Fibroblast of upper back skin (primary cell): ENCODE measurements at places on chromosomes 7 and 10.
A peak's percentile ranks its signal among the peaks of the same experiment; 100 is the strongest.

DNA sequence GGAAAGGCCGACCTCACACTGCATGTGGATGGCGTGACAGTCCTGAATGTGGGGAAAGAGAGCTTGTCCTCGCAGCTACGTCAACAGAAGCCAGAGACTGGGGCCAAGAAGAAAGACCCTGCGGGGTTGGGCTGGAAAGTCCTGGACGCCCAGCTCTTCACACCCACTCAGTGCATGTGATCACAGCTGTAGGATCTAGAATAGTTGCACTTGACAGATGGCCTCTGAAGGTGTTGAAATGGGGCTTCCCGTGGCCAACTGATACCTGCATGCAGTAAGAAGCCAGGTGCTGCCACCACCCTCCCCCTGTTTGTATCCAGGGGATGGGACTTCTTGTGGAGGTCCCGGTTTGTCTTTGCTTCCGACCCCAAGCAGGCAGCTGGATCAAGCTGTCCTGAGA lies 34.1 kb upstream of the OCM2 start:
- DNase-seq: no peak

DNA sequence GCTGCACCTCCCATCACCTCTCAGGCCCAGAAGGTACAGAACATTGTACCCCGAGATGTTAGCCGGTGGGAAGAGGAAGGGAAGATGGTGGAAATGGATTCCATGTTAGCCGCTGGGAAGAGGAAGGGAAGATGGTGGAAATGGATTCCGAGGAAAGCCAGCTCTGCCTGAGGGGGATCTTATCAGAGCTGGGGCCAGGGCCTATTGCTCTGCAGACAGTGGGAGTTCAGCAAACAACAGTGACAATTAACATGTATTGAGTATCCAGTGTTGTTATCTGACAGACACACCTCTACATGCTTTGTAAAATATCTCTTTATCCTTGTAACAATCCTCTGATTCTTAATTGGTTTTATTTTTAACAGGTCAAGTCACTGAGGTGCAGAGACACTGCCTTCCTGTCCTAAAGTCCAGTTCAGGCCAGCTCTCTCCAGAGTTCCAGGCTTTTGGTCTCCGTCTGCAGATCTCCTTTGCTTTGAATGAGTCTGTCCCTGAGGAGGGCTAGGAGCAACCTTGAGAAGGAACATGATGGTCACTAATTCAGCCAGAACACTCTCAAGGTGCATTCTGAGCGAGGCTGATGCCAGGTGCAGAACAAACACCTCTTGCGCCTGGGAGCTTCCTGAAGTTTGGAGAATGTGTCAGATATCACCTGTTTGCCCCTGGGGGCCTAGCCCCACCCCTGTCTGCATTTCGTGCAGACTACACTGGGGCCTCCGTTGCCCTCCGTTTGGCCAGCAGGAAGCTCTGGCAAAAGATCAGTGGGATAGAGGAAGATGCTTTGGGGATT lies 82.4 kb upstream of the PODXL start:
- no peak for DNase-seq

- no peak for DNase-seq
Measured at GRCh38 chr7:44067064-44067951, 1.9 kb upstream of the PGAM2 start.

DNA sequence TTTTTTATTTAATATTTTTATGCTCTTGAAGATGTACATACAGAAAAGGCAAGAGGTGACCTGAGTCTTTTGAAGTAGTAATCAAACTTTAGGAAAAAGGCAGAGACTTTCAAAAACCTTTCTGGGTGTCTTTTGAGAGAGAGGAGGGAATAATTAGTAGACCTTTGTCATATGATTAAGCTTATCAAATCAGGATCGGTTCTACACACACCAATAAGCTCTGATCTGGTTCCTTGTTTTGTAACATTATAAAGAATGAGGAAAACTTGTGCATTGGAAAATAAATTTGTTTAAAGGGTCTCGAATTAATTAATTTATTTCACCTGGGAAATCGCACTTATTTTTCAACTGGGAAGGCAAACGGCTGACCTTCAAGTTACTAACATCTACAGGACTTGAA lies 11.9 kb downstream of the TWIST1 start:
- no peak for DNase-seq

GRCh38 chr7:5428478-5429252 lies 5.0 kb upstream of the TNRC18 start:
- peak; percentile 93 for DNase-seq

GRCh38 chr7:101094791-101095375 lies 9.6 kb downstream of the TRIM56 start:
- peak; percentile 70 for DNase-seq

DNA sequence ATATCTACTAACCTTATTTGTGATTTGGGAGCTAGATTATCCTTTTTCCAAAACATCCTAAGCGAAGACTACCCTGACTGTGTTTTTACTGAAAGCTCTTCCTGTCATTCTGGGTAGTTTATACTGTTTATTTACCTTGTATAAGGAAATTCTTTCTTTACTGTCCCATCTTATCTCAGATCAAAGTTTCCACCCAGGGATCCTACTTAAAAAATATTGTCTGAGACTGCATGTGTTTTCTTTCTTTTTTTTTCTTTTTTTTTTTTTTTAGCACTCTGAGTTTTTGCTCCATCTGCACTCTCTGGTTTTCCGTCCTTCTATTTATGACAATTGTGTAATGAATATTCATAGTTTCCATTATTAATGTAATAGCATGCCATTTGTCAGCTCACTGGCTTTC lies 26.5 kb downstream of the CDK14 start:
- DNase-seq: no peak

DNA sequence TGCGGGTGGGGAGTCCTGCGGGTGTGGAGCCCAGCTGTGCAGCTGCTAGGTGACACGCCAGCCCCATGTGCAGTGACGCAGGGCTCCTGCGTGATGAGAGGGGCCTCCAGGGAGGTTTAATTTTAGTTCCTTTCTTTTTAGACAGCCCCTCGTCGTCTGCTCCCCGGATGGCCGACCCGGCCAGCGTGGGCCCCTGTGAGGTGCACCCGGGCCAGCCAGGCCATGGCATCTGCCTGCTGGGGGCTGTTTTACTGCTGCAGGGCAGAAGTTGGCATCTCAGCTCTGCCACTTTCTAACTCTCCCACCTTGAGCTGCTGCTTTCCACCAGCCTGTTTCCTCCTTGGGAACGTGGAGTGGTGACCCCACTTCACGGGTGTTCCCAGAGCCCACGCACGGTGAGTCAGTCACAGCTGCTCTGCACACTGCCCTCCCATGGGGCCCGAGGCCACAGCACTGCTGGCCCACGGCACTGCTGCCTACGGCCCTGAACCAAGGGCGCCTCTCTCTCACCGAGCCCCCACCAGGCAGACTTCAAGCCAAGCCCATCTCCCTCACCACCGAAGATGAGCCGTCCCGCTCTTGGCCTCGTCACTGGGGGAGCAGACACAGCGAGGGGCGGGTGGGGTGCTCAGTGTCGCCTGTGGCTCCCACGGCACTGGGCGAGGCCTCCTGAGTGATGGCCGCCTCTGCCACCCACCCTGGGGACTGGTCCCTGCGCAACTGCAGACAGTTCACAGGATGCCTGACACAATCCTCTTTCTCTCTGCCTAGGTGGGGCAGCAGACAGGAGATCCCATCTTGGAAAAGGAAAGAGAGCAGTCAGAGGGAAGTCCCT lies 21.3 kb downstream of the CYP2W1 start:
- no peak for DNase-seq

- DNase-seq: no peak
Measured at GRCh38 chr7:142805350-142806021, 34.7 kb downstream of the PRSS2 start.

- DNase-seq: no peak
Measured at GRCh38 chr7:159139639-159140038, 5.0 kb downstream of the VIPR2 start.

DNA sequence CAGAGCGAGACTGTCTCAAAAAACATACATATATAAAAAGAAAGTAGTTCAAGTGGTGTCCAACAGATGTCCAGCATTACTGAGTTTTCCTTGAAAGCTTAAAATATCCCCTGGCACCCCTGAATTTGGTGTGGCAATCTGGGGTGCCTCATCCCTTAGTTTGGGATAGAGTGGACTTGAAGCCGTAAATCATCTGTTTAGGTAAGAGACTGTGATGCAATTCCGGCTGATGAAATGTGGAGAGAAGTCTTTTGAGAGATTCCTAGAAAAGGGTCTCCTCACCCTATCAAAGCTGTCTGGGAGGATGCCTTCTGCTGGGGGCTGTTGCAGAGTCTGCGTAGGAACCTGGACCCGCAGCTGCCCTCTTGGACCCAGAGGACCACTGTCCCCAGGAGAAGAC lies 408.0 kb downstream of the RPS24 start:
- peak; percentile 66 for DNase-seq

GRCh38 chr7:140734729-140735128 lies 38.2 kb downstream of the NDUFB2 start:
- DNase-seq: no peak

DNA sequence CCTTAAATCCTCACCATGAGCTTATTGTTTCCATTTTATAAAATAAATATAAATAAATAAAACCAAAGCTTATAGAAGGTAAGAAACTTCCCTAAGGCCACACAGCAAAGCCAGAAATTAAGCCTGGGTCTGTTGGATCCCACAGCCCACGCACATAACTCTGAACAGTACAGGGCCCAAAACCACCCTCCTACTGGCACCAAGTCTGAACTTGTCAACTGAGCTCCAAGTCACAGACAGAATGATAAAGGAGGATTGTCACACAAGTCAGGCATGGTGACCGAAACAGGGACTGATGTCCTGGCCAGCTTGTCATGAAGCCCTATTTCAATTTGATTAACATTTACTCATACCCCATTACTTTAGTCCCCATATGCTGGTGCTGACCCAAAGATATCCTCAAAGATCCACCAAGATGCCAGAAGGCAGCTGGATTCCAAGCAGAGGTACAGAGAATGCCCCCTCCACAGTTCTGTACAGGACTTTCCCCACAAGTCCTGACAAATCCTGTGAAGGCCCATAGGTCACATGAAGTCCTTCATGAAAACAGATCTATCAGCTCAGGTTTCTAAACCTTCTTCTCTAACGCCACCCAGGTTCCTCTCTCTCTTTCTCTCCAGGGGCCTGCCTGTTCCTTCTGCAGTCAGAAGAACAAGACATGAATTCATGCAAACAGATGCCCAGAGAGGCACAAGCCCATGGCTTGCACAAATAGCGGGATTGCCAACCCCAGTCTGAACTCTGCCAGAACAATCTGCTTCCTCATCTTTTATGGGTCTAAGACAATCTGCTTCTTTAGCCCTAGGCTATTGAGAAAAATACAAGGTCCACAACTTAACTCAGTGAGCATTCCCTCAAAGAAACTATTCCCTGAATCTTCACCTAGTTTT lies 60.9 kb downstream of the GLI3 start:
- no peak for DNase-seq
